ENCODE measurements at places on chromosomes 3 and 15. TPM values are rescaled to one million over a fixed set of nuclear protein-coding genes. Genes with fewer than 3 reads are reported as not detected.

DNA sequence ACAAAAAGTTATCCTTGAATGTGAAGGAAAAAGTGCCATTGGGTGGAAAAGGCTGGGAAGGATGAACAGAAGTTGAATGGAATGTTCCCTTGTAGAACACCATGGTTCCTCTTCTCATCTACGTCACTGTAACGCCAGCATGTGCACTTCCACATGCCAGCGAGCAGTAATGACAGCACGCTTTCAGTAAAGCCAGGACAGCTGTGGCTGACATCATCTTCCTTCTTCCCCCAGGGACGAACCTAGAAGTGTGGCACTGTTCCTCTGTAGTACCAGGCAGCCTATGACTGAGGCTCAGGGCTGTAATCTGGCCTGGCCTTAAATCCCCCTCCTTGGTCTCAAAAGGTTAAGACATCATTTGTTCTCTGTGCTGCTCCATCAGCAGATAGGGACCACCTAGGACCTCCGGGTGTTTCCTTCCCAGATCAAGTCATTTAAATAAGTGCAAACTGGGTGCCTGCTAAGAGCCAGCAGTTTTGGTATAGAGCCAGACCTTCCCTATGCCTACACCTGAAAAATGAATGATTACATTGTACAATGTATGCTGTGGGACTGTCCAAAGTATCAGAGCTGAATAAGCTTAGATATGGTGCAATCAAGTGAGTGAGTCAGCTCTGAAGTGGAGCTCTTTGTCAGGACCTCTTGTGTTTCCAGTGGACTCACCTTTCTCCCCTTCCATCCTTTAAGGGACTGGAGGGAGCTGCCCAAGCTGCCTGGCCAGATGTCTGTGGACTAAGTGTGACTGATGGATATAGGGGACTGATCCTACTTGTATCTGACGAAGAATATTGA, 5.6 kb upstream of the SRPRB start:
- DNase-seq: no peak

Gene EAF2
- 0.40 TPM for polyA plus RNA-seq

Gene FILIP1L
- polyA plus RNA-seq: 42.9 TPM

Gene SCAANT1
- polyA plus RNA-seq: not detected

DNA sequence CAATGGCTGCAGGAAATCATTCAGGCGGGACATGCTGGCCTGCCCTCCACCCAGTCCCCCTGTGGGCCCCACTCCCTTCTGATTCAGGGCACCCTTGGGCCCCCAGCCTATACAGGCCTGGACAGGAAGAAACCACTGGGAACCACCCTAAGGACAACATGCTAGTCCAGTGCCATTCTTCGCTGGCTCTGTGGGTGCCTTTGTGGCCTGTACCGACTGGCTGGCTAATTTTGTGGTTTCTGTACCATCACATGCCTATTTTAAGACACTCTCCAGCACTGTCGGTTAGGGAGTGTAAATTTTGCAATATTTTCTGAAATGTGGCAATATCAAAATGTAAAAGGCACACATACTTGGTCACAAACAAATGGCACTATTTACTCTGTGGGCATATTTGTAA, 61.4 kb upstream of the POLG start:
- DNase-seq: no peak

- DNase-seq: peak; percentile 87
Measured at GRCh38 chr15:74937590-74938371, at the start of gene COX5A. Gene COX5A, minus strand, starts transcription at chr15:74938073. Its CDS starts 59 bp downstream, at chr15:74938014.

Gene ZNF860
- polyA plus RNA-seq: 0.32 TPM

Gene FRMD4B
- 0.18 TPM for polyA plus RNA-seq

Gene RNF123
- 61.2 TPM for polyA plus RNA-seq

Gene DPPA2
- polyA plus RNA-seq: not detected

- no peak for DNase-seq
Measured at GRCh38 chr15:61556037-61556648, 327.0 kb upstream of the RORA start.

Gene CCDC33
- 0.26 TPM for polyA plus RNA-seq

Gene LRCH3
- 155 TPM for polyA plus RNA-seq

GRCh38 chr3:107208100-107208499, 169.1 kb upstream of the CCDC54 start:
- DNase-seq: peak; percentile 92

GRCh38 chr3:182668541-182668940, 124.8 kb upstream of the ATP11B start:
- no peak for DNase-seq

Gene CCDC54
- polyA plus RNA-seq: not detected

DNA sequence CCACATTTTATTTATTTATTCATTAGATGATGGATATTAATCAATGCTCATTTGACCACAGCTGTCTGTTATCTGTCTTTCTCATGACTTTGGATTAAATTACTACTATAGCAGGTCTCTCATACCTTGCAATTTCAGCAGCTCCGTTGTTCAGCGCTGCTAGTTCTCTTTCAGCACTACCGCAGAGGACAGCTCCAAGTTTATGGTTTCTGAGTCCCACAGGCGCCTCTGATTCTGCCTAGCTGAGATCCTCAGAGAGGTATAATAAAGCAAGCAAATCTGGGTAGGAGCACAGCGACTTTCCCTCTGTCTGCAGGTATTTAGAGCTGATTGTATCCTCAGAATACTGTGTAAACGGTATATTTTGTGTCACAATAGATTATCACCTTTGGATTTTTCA, 204.9 kb downstream of the CNTN4 start:
- no peak for DNase-seq

Gene IQCF5
- not detected for polyA plus RNA-seq

- no peak for DNase-seq
Measured at GRCh38 chr3:16474216-16474615, 39.3 kb downstream of the RFTN1 start.

DNA sequence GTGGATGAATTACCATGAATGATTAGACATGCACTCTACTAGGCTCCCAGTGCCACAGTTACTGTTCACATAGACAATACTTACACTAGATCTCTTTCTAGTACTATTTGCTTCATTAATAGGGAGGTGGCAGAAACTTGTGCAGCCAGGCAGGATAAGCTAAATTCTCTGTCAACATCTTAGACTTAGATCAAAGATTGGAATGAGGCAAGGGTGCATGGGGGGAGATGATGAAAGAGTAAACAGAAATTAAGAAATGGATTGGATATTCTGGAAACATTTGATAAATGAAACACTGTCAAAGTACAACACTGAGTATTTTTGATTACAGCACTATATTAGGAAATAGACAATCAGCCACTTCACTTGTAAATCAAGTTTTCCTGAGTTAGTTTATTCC, 205.4 kb upstream of the TBC1D5 start:
- DNase-seq: no peak

Gene CYP1A1
- polyA plus RNA-seq: not detected

- DNase-seq: no peak
Measured at GRCh38 chr15:48946074-48946839, 17.5 kb downstream of the SHC4 start.

DNA sequence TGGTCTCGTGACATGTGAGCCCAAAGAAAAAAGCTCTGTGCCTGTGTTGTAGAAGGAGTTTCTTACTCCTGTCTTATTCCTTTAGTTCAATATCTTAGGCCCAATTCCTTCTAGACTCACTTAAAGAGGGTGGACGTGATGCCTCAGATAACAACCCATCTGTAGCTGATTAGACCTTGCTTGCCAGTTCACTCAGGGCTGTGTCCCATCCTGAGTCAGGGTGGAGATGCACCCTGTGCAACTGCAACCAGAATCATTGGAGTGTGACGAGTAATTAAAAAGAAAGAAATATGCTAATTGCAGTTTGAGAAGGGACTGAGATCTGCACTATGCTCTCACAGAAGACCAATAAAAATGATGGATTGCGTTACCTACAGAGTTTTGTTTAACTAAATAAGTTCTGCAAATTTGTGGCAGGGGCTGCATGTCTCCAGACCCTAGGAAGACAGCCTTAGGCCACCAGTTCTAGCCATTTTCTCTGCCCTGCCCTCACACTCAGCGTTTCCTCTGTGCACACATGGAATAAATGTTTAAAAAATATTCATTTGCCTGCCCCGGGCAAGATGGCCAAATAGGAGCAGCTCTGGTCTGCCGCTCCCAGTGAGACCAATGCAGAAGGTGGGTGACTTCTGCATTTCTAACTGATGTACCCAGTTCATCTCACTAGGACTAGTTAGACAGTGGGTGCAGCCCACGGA, 83.0 kb downstream of the MOBP start:
- no peak for DNase-seq

Gene TGM5
- not detected for polyA plus RNA-seq

DNA sequence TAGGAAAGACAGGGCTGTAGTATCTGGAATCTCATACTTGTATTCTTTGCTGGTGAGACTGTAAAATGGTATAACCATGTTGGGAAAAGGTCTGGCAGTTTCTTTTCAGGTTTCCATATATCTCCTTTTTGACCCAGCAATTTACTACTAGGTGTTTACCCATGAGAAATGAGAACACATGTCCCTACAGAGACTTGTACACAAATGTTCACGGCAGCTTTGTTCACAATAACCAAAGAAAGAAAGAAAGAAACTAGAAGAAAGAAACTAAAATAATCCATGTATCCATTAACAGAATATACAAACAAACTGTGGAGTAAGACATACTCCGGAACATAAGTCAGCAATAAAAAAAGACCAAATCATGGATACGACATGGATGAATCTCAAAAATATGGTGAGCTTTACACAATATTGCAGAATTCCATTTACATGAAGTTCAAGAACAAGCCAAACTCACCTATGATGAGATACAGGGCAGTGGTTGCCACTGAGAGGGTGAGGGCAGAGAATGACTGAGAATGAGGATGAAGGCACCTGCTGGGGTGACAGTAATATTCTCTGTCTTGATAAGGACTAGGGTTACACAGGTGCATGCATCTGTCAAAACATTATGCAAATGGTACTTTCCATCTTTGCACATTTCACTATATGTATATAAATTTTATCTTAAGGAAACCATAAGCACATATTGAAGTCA, 2.7 kb downstream of the RFTN1 start:
- no peak for DNase-seq

- no peak for DNase-seq
Measured at GRCh38 chr3:118573912-118574311, 460.7 kb downstream of the IGSF11 start.

Gene CCR8
- polyA plus RNA-seq: not detected

GRCh38 chr15:71804695-71805470, 5.5 kb upstream of the NR2E3 start:
- no peak for DNase-seq

DNA sequence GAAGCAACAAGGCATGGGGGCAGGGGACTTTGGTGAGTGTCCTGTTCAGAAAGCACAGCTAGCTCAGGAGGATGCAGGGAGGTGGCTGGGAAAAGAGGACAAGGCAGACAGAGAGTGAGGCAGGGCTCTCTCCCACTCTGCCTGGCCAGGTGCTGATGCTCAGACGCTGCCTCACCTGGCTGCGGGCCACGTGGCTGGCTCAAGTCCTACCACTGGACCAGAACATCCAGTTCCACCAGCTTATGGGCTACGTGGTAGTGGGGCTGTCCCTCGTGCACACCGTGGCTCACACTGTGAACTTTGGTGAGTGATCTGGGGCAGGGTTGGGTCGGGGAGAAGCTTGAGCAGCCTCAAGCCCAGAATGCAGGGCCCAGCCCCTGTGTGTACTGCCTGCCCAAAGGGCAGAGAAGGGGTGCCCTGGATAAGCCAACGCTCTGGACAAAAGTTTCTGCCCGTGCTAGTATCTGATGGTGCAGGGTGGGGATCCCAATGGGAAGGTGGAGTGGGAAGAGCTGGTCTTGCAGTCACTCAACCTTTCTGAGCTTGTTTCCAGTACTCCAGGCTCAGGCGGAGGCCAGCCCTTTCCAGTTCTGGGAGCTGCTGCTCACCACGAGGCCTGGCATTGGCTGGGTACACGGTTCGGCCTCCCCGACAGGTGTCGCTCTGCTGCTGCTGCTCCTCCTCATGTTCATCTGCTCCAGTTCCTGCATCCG, 20.9 kb downstream of the NOX5 start:
- DNase-seq: no peak

DNA sequence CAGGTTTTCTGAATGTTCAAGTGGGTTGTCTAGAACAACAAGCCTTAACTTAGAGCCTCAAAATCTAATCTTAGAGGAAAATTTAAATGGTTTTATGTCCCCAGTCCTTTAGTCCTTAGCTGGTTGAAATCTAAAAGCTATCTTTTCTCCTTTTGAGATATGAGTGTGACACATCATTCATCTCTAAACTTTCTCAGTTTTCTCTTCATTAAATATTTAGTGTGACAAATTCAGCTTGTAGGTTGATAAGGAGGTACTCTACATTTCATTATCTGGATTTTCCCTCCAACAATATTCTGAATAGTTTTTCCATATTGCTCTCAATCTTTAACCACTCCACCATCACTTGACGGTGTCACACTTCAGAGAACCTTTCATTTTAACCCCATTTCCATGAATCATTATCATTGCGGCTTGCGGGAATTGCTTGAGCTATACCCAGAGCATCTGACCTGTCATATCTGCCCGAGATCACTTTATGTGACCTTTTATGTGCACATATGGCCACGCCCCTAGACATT, 16.1 kb upstream of the ATP8B4 start:
- no peak for DNase-seq

Gene P2RY14
- polyA plus RNA-seq: not detected

Gene C3orf49
- not detected for polyA plus RNA-seq

- DNase-seq: no peak
Measured at GRCh38 chr3:180855364-180855763, 57.1 kb upstream of the FXR1 start.

- no peak for DNase-seq
Measured at GRCh38 chr3:132326251-132326650, 9.0 kb downstream of the ACP3 start.

- DNase-seq: no peak
Measured at GRCh38 chr3:128847666-128848370, 31.6 kb upstream of the ACAD9 start.

- DNase-seq: no peak
Measured at GRCh38 chr3:39668420-39668819, 141.0 kb upstream of the MYRIP start.

Gene SNAPC5
- 22.7 TPM for polyA plus RNA-seq

Gene MINDY4B
- polyA plus RNA-seq: not detected

GRCh38 chr3:61532739-61533500, 28.5 kb upstream of the PTPRG start:
- no peak for DNase-seq

Gene RARB
- 10.1 TPM for polyA plus RNA-seq

DNA sequence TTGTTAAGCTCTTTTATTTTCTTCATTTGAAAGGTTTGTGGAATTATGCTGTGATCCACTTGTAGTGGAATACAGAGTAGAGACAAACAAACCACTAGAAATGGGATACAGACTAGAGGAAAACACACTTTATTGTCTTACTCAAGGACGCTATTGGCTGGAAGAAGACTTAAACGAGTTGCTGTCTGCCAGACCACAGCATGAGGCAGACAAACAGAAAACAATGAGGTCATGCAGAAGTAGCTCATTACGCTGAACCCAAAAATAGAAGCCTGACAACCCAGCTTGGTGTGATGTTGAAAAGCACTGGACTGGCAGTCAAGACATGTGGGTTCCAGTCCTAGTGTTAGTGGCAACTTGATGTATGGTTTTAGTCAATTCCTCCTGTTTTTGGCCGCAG, 62.4 kb upstream of the P3H2 start:
- peak; percentile 93 for DNase-seq

Gene ILDR1
- not detected for polyA plus RNA-seq

Gene ZNF774
- polyA plus RNA-seq: 1.6 TPM

GRCh38 chr15:49793943-49794342, 173.1 kb downstream of the DTWD1 start:
- DNase-seq: no peak
